Chondrocyte (in vitro differentiated cells): ENCODE measurements at places on chromosomes 4 and X. TPM values are rescaled to one million over a fixed set of nuclear protein-coding genes. Genes with fewer than 3 reads are reported as not detected.

- no peak for DNase-seq
Observed at GRCh38 chr4:18203966-18204365, 182.4 kb upstream of the LCORL start.

- DNase-seq = no peak
Observed at GRCh38 chr4:6908432-6909112, 1.1 kb upstream of the TBC1D14 start.

GRCh38 chr4:112771-113170, 11.5 kb upstream of the ZNF718 start:
- DNase-seq = no peak

SCD5 gene
- total RNA-seq = 20.6 to 25.9 TPM (median 22.6 TPM) in 3 replicates

NPNT gene
- 2.7 to 3.2 TPM (median 2.8 TPM) in 3 replicates for total RNA-seq

DNA sequence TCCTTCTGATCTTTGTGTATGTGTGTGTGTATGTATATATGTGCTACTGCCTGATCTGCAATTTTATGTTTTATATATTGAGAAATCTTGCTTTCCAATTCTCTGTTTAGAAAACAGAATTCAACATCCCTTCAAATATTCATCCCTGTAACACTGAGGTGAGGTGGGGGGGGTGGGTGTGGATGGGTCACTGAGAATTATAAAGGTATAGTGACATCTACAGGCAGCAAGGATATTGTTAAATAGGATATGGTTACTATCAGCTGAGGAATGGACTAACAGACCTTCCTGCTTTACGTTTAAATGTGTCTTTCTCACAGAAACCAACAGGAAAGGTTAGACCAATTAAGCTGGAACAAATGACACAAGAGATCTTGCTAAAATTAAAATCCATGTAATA, 19.0 kb upstream of the MAGEB2 start:
- DNase-seq = no peak

- no peak for DNase-seq
Observed at GRCh38 chr4:94466923-94467322, 15.2 kb downstream of the PDLIM5 start.

DNA sequence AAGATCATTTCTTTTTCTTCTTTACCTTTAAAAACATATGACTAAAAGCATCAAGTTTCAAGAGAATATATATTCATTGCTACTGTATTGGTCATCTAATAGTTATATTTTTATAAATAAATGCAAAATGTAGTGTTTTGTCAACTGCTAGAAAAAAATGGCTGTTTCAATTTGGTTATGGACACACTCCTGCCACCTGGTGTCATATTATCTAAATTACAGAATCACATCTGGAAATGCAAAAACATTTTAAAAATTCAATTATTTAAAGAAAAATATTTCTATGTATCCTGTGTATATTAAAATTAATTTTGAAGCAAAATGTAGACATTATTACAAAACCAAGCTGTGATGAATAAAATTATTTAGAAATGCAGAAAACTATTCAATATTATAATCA, 329.4 kb upstream of the PCDH18 start:
- no peak for DNase-seq

DNA sequence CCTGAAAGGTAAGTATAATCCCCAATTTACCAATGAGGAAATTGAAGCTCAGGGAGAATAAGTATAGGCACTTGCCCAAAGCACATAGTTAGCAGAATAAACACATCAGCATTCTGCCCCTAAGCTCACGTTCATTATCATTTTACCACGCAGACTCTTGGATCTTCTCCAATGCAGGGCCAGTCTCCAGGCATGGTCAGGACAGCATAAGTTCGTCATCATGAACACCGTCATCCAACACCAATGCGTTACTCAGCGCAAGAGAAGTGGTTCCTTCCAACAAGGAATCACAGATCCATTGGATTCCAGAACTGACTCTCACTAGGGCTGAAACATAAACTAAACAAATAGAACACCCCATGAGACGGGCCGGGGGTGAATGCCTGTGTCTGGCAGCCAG, 86.5 kb upstream of the GPM6B start:
- no peak for DNase-seq

GRCh38 chr4:7326693-7327340, 107.9 kb downstream of the PSAPL1 start:
- DNase-seq = peak; percentile 93
